ENCODE measurements at places on chromosomes 16 and 17.

GRCh38 chr17:3804503-3804931 lies 3.5 kb upstream of the ITGAE start:
- DNase-seq: no peak

DNA sequence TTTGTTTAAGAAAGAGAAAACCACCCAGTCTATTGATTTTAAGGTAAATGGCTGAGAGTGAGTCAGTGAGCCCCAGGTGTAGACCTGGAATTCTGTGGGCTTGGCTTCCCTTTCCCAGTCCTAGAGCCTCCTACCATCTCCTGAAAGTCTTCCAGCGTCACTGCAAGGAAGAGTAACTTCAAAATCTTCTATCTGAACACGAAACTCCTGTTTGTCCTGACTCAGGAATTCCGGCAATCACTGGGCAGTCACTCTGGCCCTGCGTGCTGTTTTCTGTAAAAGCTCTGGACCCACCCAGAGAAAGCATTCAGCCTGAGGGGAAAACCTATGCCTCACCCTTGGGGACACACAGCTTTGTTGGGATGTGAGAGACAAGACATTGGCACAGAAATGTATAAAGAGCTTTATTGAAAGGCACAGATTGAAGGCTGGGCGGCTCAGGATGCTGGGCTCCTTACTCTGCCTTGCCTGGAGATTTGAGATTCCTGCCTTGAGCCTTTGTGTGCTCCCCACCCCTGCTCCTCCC lies 15.9 kb downstream of the MINK1 start:
- DNase-seq: no peak

- no peak for DNase-seq
These were observed 167.9 kb upstream of the MAF start for GRCh38 chr16:79768276-79768970.

GRCh38 chr17:81371910-81372760 lies 23.1 kb upstream of the BAHCC1 start:
- no peak for DNase-seq

- no peak for DNase-seq
These were observed 21.5 kb upstream of the RFFL start for GRCh38 chr17:35084987-35085386.

DNA sequence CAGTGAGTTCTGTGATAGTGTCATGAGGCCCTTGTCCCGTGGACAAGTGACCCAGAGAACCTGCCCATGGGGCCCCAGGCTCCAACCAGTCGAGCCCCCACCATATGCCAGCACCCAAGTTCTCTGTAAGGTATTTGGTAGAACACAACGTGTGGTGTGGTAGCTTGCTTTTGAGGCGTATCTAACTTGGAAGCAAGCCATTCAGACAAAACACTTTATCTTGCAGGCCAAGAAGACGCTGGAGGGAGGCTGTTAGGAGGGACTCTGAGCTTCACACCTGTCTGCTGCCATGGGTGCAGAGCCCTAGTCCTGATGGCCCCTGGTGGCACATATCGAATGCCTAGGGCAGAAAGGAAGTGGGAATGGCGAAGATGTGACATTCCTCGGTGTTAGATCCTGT lies 1.6 kb downstream of the NDUFAF8 start:
- DNase-seq: no peak

GRCh38 chr17:61487989-61488595 lies 35.9 kb downstream of the TBX4 start:
- DNase-seq: no peak

GRCh38 chr17:81867170-81867990 lies 3.8 kb downstream of the ARHGDIA start:
- no peak for DNase-seq

- peak; percentile 5 for DNase-seq
These were observed at the start of gene TENT4B for GRCh38 chr16:50152807-50153595. TENT4B (plus strand) TSS chr16:50153306; CDS start chr16:50153622, 316 bp downstream.

DNA sequence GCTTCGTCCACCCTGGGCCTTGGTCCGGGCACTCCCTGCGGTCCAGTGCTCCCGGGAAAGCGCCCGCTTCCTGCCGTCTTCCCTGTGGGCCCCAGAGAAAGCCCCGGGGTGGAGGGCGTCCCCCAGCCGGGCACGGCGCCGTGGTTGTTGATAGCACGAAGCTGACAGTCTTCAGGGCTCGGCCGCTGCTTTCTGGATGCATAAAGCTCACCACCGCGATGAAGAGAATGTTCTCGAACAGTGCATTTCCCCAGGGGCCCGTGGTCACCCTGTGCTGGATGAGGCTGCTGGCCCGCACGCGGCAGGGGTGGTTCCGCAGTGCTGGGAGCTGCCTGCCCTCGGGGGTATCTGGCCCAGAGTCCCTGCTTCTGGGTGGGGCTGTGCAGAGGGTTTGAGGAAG lies 53.2 kb downstream of the BAHCC1 start:
- DNase-seq: no peak

DNA sequence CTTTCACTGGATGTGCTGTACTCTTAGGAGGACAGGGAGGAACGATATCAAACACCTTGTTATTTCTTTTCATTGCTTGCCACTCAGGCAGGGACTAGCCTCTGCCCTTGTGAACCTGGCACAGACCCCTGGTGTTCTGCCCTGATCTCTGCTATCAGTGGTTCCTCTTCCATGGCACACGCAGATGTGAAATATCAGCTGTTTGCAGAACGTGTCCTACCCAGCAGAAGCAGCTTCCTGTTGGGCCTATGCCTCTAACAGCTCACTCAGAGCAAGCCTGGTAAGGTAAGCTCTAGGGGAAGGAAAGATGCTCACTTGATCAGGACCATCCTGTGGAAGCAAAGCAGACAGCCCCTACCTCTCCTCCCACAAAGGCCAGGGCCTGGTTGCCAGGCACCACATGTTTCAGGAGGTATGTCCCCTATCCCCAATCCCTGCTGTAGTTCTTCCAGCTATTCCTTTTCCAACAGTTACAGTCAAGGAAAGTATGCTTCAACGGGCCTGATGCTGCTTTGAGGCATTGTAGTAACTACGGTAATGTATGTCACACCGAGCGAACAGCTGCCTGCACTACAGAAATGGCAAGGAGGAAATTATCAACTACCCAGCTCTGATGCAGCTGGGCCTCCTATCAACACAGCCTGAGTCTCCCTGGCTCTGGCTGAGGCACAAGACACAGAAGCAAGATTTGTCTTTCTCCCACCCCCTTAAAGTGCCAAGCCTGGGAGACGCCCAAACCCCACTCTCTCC lies 41.3 kb upstream of the GFOD2 start:
- no peak for DNase-seq

GRCh38 chr16:30351586-30352419 lies 3.3 kb downstream of the CD2BP2 start:
- peak; percentile 5 for DNase-seq

- no peak for DNase-seq
These were observed 53.2 kb downstream of the AMFR start for GRCh38 chr16:56372013-56372634.

DNA sequence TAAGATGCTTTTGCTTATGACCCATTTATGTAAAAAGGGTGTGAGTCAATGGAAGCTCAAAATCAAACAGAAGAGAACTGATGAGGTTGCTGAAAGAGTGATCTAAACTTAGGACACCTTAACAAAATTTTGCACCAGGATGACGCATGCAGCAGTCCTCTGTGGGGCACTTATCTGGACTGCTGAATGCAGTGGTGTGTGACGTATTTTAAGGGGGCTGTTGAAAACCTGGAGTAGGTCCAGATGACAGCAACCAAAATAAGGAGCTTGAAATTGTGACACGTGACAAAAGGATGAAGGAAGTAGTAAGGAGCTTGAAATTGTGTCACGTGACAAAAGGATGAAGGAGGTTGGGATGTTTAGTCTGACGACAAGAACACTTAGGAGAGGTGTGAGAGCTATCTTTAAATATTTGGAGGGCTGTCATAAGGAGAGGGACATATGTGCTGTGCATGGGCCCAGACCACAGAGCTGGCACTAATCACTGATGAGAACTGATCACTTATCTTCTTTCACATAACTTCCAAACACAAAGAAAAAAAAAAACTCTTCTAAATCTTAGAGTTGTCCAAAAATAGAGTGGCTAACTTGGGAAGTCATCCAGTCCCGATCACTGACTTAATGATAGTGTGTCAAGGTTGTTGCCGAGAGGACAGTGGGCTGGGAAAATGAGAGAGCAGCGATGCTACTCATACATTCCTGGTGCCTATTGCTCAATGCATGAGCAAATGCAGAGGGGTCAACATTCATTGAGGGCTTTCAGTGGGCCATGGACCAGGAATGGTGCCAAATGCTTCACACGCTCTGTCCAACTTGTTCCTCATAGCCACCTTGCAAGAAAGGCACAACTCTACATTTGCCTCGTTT lies 264.2 kb upstream of the ZFHX3 start:
- DNase-seq: no peak

GRCh38 chr17:48441231-48441711 lies 11.3 kb upstream of the SKAP1 start:
- no peak for DNase-seq

GRCh38 chr16:78142788-78143187 lies 43.3 kb downstream of the WWOX start:
- DNase-seq: no peak

DNA sequence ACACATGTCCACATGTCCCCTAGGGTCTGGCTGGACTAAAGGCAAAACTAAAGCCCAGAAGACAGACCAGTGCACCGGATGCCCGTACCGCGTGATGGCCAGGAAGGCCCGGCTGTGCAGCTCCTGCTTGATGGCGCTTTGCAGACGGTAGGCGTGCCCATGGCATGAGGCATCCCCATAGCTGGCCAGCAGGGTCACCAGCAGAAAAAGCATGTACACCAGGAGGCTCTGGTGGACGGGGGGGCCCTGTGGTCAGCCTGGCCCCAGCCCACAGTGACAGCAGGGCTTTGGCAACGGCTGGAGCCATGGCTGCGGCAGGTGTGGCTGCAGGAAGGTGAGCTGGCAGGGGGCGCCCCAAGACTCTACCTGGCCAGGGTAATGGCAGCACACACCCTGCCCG lies 42.8 kb downstream of the PKD1 start:
- no peak for DNase-seq

DNA sequence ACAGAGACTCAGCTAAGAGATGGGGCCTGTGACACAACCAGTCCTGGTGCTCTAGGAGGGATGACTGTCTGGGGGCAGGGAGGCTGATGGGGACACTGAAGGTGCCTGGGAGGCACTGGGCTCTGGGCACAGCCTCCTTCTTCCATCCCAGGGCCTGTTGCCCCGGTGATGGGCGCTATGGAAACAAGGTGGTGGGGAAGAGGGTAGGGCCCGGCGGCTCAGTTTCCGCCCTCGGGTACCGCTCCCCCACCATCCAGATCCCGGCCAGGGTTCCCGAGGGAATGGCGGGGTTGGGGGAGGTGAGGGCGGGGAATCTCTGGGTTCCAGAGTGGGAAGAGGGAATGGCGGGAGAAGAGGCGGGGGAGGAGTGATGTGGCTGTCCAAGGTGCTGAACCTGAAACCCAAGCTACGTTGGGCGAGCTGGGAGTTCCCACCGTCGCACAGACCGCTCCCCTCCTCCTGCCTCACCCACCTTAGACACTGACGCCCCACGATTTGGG lies 981 bp downstream of the KCNH4 start:
- no peak for DNase-seq

DNA sequence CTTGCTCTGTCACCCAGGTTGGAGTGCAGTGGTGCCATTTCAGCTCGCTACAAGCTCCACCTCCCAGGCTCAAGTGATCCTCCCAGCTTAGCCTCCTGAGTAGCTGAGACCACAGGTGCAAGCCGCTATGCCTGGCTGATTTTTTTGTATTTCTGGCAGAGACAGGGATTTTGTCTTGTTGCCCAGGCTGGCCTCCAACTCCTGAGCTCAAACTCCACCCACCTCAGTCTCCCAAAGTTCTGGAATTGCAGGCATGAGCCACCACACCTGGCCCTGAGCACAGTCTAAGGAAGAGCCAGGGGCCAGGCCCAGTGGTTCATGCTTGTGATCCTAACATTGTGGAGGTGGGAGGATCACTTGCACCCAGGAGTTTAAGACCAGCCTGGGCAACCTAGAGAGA lies 21.8 kb upstream of the BCO1 start:
- DNase-seq: no peak

GRCh38 chr16:17850581-17851250 lies 380.0 kb upstream of the XYLT1 start:
- no peak for DNase-seq

GRCh38 chr17:77442976-77443747 lies 302.4 kb downstream of the SEC14L1 start:
- no peak for DNase-seq

GRCh38 chr16:73565925-73566324 lies 518.0 kb upstream of the ZFHX3 start:
- no peak for DNase-seq

GRCh38 chr17:47257651-47258339 lies 4.2 kb downstream of the ITGB3 start:
- no peak for DNase-seq

DNA sequence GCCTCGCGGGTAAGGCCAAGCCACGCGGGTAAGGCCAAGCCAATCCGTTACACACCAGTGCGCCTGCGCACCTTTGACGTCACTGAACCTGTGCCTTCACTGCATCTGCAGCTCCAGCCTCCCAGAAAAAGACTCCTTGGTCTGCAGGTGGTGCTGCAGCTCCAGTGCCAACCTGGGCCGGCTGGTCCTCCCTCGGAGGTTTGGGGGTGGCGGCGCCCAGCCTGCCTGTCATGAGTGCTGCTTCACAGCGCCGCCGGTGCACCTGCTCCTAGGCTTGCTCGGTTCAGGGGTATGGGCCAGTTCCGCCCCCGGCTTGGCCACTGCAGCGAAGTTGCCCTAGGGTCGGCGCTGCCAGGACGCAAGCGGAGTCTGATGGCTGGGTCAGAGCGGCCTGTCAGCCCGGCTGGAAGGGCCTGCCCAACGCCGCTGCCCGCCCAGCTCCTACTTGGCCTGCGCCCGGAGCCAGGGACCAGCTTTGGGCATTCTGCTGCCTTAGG lies 146.6 kb downstream of the USP22 start:
- DNase-seq: no peak

DNA sequence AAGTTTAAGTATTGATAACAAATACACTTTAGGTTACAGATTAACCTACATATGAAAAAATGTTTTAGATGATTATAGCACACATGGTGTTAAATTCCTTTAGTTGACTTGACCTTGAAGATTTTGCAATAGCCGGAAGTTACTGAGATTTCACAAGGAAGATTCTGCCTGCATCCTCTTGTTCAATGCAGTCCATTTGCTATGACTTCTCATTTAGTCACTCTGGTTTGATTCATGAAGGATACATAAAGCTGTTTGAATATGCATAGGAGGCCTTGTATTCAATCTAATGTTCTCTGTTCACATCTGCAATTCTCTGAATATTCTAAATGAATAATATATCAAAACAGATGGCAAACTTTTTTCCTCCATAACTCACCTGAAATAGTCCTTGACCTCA lies 870.2 kb upstream of the GOT2 start:
- DNase-seq: no peak
